ENCODE measurements at places on chromosomes 3 and 15.

GRCh38 chr15:48939648-48940047 lies 24.1 kb downstream of the SHC4 start:
- no peak for DNase-seq

DNA sequence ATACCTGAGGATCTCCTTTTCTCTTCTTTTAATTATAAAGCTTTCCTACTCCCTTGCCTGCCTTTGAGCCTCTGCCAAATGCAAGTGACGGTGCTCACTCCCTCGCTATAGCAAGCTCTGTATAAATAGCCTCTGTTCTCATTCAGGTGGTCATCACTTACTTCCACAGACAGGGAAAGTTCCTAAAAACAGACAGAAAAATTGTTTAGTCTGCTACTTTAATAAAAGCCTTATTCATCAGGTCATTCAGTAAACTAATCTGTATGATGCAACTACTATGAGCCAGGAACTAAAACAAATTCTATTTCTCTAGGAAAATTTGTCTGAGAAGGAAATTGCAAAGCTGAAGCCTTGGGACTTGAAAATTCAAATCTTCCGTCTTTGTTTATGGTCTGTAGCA lies 10.2 kb upstream of the DLG1 start:
- DNase-seq: no peak

- peak; percentile 42 for DNase-seq
Measured at GRCh38 chr3:4581920-4582611, 88.9 kb downstream of the ITPR1 start.

DNA sequence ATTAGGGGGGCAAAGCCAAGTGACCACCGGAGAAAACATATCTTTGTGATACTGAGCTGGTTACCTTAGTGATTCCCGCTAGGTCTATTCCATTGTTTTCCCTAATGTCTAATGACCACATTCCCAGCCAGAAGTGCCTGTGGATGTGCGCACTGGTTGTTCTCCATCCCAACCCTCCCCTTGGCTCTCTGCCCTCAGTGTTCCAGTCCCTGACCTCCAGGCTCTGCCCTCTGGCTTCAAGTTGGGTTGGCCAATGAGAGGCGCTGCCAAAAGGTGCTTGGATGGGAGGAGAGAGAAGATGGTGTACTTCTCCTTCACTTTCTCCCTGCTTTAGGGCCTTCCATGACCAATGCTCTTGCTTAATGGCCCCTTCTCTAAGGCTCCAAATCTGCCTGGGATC lies 2.4 kb downstream of the COLQ start:
- DNase-seq: no peak

GRCh38 chr3:183737116-183737515 lies 39.5 kb downstream of the YEATS2 start:
- DNase-seq: no peak

DNA sequence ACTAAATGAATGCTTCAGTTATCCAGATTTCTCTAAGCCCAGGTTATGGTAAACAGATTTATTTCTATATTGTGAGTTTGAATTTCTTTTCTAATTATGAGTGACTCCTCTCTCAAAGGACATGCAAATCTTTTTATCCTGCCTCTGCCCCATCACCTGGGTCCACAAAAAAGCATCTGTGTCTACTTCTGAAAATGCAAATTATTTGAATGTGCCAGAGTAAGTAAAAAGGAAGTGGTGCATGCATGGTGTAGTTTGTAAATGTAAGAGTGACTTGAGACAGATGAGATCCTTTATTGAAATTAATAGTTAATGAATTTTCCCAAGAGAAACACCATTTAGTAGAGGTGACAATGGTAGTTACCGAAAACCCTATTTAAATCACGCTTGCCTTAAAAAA lies 26.9 kb downstream of the MCTP2 start:
- no peak for DNase-seq

GRCh38 chr3:189142527-189142926 lies 29.2 kb upstream of the TPRG1 start:
- DNase-seq: no peak

GRCh38 chr15:66851311-66852063 lies 149.5 kb downstream of the SMAD6 start:
- DNase-seq: peak; percentile 84

DNA sequence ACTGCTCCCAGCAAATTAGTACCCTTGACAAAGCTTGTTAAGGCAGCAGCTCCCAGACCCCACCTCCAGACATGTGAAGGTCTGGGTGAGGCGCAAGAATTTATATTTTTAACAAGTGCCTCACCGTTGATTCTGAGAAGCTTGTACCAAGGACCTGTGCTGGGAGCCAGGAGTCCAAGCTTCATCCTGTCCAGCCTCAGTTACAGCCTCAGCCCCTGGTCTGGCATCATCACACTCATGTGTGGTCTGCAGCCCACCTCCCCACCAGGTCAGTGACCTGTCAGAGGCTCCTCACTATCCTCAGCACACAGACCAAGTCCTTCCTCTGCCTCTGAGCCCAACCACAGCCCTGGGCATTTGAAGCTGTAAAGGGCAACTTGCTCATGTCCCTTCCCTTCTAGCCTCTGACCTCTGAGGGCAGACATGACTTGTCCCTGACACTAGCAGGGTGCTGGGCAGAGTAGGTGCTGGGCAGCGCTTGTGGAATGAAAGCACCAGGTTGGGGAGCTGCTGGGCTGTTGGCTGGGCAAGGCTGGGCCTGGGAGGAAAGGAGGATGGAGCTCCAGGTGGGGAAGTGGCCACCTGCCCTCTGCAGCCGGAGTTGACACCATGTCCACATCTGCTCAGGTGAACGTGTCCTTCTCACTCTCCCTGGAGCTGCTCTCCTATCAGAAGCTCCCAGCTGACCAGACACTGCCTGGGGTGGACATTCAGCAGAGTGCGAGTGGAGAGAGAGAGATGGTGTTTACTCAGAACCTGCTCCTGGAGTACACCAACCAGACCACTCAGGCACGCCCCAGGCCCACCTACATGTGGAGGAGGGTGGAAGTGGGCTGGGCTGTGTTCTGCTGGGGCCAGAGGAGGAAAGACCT lies 16.9 kb downstream of the ACAA1 start:
- DNase-seq: no peak

- DNase-seq: no peak
Measured at GRCh38 chr15:62862717-62863116, 179.8 kb upstream of the TPM1 start.

DNA sequence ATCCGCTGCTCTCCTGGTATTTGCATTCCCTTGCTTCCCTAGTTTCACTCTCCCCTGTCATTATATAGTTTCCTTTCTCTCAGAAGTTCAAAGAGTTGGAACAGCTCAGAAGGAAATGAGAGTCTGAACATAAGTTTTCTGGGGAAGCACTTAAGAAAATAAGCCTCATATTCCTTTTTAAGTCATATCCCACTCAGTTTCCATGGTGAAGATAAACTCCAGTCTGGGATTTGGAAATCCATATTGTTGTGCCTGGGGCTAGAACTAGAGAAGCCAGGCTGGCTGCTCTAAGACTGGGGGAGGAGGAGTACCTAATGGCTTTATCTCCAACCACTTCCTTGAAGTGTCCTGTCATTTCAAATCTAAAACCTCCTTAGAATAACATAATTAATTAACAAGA lies 134.2 kb upstream of the ALCAM start:
- no peak for DNase-seq

- peak; percentile 79 for DNase-seq
Measured at GRCh38 chr15:93087825-93088199, 1.2 kb downstream of the RGMA start.

DNA sequence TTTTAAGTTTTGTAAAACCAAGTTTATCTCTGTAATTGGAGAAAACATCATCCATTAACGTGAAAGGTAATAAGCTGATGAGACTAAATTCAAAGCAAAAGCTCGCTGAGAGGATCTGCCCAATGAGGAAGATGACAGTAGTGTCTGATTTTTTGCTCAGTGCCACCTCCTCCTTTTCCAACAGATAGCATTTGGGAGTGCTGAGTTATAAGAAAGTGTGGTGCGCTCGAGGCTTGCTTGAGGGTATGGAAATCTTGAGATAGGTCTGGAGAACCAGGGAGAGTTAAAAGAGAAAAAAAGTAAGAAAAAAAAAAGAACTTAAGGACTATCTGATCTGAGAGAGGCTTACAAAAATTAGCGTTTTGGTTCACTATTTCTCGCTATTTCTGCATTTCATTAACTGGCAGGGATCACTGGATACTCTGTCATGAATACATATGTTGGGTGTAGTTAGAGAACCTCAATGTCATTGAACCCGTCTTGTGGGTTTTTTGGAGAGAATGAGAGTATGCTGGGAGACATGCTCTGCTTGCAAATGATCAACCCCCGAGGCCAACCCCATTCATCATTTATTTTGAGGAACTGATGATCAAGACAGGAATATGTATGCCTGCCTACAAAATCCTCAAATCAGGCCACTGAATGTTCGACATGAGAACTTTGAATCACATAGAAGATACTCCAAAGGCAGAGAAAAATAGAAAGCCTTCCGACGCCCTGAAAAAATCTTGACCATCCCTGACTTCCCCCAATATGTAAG lies 973 bp upstream of the USP13 start:
- DNase-seq: no peak

DNA sequence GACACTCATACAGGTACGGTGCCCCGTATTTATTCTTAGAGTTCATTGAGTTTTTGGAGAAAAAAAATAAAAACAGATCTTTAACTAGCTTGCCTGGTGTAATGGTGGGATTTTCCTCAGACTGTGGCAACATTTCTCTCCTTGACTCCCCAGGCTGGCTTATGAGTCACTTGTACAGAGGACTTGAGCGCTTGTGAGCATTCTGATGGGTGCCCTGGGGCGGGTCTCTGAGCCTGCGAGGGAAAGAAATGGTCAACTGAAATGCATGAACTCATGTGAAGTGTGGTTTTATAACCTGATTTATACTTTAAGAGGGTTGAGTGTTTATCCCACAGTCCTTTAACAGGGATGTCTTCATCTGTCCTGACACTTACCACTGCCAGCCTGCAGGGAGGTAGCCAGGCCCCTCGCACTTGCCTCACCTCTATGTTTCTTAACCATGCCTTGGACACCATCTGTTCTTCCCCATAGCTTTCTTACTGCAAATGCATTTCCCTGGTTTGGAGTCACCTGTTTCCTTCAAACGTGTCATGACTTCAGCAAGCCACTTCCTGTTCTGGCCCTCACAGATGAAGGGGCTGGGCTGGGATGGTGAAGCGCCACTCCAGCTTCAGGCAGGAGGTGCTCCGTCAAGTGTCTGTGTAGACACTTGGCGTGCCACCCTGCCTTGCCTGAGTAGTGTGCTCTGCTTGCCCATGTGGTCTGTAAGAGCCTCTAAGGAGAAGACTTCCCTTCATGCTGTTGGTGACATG lies 118.7 kb downstream of the PDE8A start:
- DNase-seq: no peak

DNA sequence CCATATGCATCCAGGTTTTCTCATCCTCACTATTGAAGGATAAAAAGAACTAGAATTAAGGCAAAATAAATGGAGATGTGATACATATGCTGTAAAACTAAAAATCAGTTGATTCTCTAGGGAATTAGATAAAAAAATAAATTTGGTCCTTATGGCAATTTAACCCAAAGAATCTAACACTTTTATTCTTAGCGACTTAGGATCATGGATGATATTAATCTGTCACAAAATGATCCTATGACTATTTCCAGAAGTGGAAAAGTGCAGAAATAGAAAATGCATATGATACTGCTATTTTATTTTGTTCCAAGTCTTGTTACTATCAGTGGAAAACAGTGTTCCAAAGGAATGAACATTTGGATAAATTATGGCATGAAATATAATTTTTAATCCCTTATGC lies 746.3 kb downstream of the ROBO2 start:
- DNase-seq: no peak

- DNase-seq: no peak
Measured at GRCh38 chr3:98029083-98029482, 6.0 kb downstream of the GABRR3 start.

DNA sequence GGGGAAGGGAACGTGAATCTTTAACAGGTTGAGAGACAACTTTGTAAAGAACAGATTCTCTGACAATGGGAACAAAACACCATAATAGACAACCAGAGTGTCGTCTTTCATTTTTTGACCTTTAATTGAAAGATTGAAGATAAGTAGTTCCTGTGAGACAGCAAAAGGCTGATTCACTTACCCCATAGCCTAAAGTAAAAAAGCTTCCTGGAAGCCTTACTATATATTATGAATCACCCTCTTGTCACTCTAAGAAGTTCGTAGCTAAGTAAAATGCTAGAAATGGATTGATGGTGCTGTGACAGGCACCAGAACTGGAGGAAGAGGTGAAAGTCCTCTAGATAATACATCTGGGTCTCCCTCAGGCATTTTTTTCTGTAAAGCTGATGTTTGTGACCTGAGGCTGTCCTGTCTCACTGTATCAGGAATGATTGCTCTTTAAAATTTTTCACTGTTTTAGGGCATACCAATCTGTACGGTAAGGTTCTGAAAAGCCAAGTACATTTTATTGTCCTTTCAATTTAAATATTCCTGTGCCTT lies 824.6 kb upstream of the SEMA6D start:
- no peak for DNase-seq

DNA sequence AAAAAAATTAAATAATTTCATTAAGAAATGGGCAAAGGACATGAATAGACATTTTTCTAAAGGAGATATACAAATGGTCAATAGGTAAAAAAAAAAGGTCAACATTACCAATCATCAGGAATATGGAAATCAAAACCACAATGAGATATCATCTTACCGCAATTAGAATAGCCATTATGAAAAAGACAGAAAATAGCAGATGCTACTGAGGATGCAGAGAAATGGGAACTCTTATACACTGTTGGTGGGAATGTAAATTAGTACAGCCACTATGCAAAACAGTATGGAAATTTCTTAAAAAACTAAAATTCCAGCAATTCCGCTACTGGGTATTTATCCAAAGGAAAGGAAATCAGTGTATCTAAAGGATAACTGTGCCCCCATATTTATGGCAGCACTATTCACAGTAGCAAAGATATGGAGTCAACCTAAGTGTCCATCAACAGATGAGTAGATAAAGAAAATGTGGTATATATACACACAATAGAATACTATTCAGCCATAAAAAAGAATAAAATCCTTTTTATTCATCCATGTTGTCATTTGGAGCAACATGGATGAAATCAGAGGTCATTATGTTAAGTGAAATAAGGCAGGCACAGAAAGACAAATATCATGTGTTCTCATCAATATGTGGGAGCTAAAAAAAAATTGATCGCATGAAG lies 132.4 kb downstream of the RPL22L1 start:
- no peak for DNase-seq

All from inflammatory macrophage (primary cell).